ENCODE measurements at places on chromosomes 1 and 21.
A peak's percentile ranks its signal among the peaks of the same experiment; 100 is the strongest.

DNA sequence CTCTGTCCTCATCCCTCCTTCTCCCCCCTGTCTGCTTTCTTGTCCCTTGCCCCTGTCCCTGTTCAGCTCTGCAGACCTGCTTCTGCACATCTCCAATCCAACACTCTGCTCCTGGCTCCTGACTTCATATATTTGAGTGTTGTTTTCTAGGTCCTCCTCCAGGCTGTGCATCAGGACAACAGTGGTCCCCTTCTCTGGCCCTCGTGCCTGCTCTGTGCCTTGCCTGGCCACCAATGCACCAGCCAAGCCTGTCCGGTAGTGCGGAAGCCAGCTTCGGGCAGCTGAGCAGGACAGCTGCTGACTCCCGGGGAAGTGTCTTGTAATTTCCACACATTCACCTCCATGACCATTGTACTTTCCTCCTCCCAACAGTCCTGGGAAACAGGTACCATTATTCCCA is 203.4 kb upstream of the RAB4A start:
- no peak for DNase-seq

DNA sequence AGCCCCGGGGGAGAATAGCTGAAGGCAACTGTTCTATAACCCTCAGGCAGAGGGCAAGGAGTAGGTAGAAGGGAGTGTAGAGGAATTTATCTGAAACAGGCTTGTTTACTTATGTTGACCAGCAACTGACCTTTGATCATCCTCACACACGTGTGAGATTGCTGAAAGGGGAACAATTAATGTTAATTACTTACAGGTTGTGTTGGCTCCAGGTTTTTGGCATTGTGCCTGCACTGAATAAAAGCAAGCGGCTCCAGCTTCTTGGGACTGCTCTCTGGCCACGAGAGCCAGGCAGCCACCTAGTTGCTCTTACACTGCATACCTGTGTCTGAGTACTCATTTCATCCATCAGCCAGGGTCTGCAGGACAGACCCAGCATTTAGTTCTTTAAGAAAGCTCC is 41.3 kb upstream of the ARHGEF10L start:
- no peak for DNase-seq

DNA sequence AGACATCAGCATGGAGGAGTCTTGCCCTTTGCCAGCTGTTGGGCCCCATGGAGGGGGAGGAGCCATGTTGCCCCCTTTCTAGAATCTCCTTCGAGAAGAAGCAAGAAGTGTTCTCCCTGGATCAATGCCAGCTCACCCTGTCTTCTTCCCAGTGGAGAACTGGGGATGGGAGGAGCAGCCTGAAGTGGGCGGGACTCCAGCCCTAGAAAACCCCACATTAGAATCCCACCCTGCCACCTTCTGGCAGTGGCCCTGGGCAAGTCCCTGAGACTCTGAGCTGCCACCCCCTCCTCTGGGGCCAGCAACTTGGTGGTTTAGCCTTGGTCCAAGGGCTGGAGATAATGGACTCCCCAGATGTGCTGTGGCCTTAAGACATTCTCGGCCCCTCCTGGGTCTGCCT is 51.7 kb downstream of the PAX7 start:
- DNase-seq = no peak

GRCh38 chr1:16187748-16188401 is 24.6 kb downstream of the ARHGEF19 start:
- peak; percentile 84 for DNase-seq

- DNase-seq = no peak
Measured at GRCh38 chr1:246032031-246032551, 475.0 kb downstream of the SMYD3 start.

DNA sequence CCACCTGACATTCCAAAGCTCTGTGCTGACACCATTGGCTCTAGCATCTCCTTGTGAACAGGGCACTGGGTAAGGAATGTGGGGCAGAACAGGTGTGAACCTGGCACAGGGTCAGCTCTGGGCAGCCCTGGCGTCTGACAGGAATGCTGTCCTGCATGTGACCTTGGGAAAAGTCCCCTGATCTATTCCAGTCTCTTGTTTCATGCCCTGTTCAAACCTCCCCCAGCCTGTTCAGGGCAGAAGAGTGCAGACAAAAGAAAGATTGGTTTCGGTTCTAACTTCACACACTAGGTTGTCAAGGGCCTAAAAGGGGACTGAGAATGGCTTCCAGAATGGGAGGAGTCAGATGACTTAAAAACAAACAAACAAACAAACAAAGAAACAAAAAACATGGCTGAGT is 27.6 kb upstream of the SDHB start:
- no peak for DNase-seq

DNA sequence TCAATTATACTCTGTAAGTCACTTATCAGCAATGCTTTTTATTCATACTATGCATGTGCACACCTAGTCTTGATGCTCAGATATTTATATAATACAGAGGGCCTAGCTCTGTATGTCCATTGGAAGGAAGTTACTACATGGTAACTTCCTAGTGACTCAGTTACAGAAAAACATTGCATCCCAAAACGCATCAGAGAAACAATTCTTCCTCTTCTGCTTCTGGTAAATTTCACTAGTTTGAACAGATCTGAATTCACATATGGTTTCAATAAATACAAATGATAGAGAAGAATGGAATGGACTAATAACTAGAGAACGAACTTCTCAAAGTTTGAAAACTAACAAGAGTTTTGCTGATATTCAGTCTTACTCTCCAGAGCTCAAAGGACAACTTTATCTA is 811.3 kb upstream of the ADGRL2 start:
- DNase-seq = no peak

GRCh38 chr1:11872545-11872944 is 13.8 kb upstream of the NPPB start:
- no peak for DNase-seq

- no peak for DNase-seq
Measured at GRCh38 chr1:25123551-25123950, 108.8 kb downstream of the SYF2 start.

- no peak for DNase-seq
Measured at GRCh38 chr1:2353551-2354438, 37.6 kb downstream of the MORN1 start.

- no peak for DNase-seq
Measured at GRCh38 chr1:52237430-52237829, 95.5 kb downstream of the ZFYVE9 start.

DNA sequence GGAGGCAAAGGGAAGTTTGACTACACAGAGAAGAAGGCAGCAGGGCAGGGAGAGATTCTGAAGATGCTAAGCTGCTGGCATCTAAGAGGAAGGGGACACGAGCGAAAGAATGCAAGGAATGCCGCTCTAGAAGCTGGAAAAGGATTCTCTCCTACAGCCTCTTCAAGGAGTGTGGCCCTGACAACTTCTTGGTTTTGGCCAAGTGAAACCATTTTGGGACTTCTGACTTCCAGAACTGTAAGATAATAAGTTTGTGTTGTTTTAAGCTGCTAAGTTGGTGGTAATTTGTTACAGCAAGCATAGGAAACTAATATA is 28.5 kb downstream of the MGST3 start:
- DNase-seq = no peak

- no peak for DNase-seq
Measured at GRCh38 chr1:188089461-188089860, 1260.7 kb downstream of the PLA2G4A start.

GRCh38 chr1:153790313-153790965 is 15.2 kb downstream of the SLC27A3 start:
- no peak for DNase-seq

GRCh38 chr1:116720364-116721038 is 33.7 kb upstream of the CD2 start:
- no peak for DNase-seq

GRCh38 chr21:43687566-43688399 is 28.4 kb downstream of the RRP1B start:
- no peak for DNase-seq

GRCh38 chr1:230008721-230009120 is 58.3 kb upstream of the GALNT2 start:
- no peak for DNase-seq

GRCh38 chr1:78385744-78386462 is 104.9 kb upstream of the PTGFR start:
- no peak for DNase-seq

DNA sequence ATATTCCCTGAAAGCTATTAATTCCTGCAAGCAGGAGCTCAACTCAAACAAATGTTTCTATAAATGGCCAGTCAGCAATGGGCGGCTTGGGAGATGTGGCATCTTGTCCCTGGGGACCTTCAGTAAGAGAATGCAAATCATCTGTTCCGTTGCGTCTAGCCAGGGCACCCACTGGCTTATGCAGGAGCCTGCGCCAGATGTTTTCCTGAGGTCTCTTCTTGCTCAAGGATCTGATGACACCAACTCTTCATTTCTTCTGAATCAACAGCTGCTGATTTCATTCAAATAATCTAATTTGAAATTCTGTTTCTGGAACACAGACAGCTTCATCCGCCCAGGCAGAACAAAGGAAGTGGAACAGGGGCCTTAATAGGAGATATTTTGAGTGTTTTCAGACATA is 70.0 kb upstream of the AJAP1 start:
- no peak for DNase-seq
